ENCODE measurements at places on chromosomes 1 and 21.

GRCh38 chr1:25747046-25747719, 52.8 kb upstream of the SELENON start:
- no peak for DNase-seq

- no peak for DNase-seq
Measured at GRCh38 chr1:198612471-198613260, 26.2 kb upstream of the PTPRC start.

- no peak for DNase-seq
Measured at GRCh38 chr1:85386068-85386722, 78.8 kb downstream of the DDAH1 start.

GRCh38 chr1:36971852-36972618, 62.3 kb downstream of the GRIK3 start:
- no peak for DNase-seq

GRCh38 chr1:24390924-24391782, 22.4 kb downstream of the STPG1 start:
- peak; percentile 71 for DNase-seq

GRCh38 chr1:22250724-22251123, 107.8 kb upstream of the WNT4 start:
- DNase-seq = peak; percentile 21

GRCh38 chr21:25467896-25468295, 139.4 kb downstream of the MRPL39 start:
- no peak for DNase-seq

- DNase-seq = no peak
Measured at GRCh38 chr1:60864722-60865121, 217.6 kb upstream of the NFIA start.

- no peak for DNase-seq
Measured at GRCh38 chr1:33180226-33180910, 1.5 kb downstream of the TRIM62 start.

- no peak for DNase-seq
Measured at GRCh38 chr1:173258479-173259264, 51.5 kb upstream of the TNFSF4 start.

DNA sequence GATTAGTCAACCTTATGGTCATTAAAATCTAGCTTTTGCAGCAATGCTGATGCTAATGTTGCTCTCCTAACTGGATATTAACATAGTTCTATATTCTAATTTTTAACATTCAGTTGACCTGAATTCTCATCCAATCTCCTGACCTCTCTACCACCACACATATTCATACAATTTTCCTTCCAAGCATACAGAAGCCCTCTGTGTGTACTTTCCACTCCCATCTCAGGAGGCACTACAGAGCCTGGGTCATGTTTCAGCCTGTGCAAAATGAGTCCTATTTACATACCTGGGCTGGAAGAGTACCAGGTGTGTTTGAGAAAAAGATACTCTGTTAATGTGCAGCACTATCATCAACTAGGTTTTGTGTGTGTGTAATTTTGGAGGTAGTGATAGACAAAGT, 486.3 kb downstream of the NEGR1 start:
- DNase-seq = no peak

DNA sequence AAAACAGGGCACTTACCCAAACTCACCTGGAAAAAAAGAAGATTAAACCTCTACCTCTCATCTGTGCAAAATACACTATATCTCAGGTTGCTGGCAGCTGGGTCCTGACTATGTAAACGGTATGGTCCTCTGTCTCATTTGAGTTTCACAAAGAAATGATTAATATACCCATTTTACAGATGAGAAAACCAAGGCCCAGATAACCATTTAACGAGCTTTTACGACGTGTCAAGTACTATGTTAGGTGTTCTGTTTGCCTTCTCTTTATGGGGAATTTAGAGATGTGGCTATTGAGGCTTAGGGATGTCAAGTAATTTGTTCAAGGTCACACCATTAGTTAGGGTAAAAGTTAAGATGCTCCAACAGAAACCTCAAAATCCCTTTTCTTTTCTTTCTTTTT, 140.4 kb upstream of the USP24 start:
- no peak for DNase-seq

DNA sequence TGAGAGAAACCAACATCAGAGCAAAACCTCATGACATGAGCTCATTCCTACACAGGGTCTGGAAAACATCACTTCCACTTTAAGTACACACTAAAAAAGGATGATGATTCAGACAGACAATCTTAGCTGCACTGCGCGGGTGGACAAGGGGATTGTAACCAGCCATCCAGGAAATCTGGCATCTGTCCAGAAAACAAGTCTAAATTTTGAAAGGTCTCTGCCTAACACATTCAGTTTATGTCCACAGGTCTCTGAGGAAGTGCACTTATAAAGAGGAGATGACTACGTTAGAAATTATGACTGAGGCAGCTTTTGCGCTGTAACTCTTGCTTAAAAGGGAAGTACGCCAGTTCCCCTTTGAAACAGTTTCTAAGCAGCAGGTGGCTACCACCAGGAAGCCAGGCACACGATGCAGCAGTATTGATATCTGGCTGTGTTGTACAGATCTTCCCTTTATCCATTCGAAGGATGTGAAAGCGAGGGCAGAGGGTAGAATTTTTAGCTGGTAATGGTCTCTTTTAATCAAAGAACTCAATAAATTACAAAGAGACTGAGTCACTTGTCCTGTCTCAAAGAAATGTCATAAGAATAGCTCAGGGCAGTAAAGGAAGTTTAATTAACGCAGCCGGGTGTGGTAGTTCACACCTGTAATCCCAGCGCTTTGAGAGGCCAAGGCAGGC, 128.0 kb downstream of the SETD4 start:
- DNase-seq = peak; percentile 62

DNA sequence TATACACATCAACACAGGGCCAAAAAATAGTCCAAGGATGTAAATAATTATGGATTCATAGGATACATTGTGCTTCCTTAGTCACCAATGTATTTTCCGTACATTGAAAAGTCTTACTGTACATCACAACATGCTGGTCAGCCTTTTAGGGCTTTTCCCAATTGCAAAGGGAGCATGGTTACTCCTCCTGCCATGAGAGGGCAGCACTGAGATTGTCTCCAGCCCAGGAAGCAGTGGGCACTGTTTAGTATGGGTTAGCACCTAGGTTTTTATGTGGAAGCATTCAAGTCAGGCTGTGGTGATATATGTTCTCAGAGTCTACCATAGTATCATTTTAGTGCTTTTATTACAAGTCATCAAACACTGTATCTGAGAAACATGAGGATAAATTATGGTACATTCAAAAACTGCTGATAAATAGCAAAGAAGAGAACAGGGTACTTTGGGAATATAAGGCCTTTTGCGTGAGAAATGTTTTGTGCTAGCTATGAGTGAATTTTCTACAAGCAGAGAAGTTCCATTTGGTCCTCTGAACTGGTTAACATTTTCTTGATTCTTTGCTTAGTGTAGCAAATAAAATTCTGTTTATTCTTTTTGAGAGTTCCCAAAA, 34.0 kb downstream of the ST6GALNAC5 start:
- DNase-seq = no peak

- no peak for DNase-seq
Measured at GRCh38 chr1:204568576-204569315, 52.5 kb downstream of the MDM4 start.

- DNase-seq = no peak
Measured at GRCh38 chr1:166740668-166741276, 98.5 kb upstream of the POGK start.

GRCh38 chr1:178958491-178958890, 67.2 kb upstream of the FAM20B start:
- no peak for DNase-seq

DNA sequence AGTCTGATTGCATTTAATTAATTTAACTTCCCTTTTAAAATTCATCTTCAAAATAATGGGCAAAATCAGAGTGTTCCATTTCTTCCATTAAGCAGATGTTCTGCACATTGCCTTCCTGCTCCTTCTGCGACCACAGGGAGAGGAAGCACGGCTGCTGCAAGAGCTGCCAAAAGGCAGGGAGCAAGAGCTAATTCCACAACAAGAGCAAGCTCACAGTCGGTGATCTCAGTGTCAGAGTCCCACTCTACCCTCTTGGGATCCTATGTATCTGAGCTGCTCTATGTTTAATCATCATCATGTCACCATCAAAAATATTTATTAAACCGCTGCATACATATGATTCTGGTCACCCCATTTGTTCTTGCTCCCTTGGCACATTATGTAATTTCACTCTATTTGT, 255.3 kb upstream of the CAMK1G start:
- DNase-seq = no peak

DNA sequence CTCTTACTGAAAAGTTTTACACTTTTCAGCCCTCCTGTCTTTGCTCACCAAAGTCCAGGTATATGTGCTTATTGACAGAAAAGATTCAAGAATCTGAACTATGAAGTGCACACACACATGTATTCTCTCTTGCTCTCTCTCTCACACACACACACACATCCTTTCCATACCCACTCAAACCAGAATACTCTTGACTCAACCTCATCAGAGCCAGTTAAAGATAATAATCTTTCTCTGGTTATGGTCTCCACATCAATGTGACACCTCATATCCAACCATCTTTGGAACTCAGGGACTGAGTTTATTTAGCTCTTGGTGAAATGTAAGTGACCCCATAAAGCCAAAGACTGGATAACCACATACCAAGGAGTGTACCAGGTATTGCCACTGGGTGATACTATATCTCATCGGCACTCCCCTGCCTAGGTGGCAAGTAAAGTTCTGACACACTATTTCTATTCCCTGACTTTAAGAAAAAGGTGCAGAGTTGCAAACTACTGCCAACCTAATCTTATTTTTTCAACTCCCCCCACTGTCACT, 24.9 kb upstream of the RGS8 start:
- DNase-seq = no peak

DNA sequence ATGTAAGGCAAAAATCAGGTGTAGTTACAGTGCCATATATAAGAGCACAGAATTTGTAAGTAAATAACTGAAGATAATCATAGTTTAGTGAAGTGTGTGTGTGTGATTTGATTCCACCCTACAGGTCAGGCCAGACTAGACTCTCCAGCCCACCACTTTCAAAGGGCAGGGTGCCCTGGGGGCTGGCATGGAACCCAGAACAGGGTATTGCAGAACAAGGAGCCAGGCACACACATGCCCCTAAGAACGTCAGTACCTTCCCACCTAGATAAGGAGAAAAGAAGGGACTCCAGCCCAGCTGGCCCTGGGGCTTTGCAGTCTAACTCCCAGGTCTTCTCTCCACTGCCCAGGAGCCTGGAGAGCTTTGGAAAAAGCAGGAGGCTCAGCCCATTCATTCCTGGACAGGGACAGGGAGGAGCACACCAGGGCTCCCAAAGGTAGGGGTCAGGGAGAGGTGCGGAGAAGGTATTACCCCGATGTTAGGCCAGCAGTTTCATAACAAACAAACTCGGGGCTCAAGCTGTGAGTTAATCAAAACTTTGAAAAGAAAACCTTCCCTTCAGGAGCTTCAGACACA, 149.7 kb upstream of the VANGL1 start:
- DNase-seq = no peak

- DNase-seq = peak; percentile 69
Measured at GRCh38 chr1:24070821-24071393, 41.0 kb downstream of the MYOM3 start.

DNA sequence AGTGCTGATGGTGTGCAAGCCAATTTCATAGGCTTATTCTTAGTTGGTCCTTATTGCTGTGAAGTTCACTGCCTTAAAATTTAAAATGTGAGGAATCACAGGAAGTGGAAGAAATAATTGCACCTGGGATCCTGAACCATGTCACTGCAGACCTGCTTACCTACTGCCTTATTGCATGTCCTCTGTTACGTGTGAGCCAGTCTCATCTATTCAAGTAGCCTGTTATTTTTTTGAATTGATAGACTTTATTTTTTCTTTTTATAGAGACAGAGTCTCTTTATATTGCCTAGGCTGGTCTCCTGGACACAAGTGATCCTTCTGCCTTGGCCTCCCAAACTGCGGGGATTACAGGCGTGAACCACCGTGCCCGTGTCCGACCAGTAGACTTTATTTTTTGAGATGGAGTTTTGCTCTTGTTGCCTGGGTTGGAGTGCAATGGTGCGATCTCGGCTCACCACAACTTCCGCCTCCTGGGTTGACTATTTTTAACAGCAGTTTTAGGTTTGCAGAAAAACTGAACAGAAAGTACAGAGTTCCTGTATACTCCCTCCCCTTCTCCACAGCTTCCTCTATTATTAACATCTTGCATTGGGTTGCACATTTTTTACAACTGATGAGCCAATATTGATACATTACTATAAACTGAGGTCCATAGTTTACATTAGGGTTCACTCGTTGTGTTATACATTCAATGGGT, 14.0 kb upstream of the DISC1 start:
- DNase-seq = no peak

DNA sequence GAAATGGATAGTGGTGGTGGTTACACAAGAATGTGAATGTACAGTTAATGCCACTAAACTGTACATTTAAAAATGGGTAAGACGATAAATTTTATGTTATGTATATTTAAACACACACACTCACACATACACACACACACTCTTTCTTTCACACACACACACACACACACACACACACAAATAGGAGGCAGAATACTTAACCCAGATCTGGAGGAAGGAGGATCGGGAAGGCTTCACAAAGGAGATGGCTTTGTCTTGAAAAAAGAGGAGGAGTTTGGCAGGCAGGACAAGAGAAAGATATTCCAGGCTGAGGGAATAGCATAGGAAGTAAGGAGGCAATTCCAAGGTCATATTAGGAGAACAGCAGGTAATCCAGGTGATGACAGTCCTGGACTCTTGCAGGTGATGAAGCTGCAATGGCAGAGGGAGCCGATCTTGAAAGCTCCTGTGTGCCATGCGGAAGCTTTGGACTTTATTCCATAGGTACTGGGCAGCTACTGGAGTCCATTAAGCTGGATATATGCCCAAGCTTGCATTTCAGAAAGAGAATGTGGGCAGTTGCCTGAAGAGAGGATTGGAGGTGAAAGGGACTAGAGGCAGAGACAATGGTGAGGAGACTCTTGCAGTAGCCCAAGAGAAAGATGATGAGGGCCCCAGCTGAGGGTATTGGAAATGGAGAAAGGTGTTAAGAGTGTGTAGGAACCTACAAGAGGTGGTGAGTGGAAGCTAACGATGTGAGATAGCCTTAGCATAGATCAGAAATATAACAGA, 15.4 kb upstream of the LYST start:
- no peak for DNase-seq

GRCh38 chr1:14065486-14065885, 365.5 kb downstream of the PRDM2 start:
- no peak for DNase-seq

GRCh38 chr1:79044974-79045650, 38.6 kb upstream of the ADGRL4 start:
- DNase-seq = no peak

- DNase-seq = no peak
Measured at GRCh38 chr1:26820784-26821269, 5.7 kb upstream of the ZDHHC18 start.

DNA sequence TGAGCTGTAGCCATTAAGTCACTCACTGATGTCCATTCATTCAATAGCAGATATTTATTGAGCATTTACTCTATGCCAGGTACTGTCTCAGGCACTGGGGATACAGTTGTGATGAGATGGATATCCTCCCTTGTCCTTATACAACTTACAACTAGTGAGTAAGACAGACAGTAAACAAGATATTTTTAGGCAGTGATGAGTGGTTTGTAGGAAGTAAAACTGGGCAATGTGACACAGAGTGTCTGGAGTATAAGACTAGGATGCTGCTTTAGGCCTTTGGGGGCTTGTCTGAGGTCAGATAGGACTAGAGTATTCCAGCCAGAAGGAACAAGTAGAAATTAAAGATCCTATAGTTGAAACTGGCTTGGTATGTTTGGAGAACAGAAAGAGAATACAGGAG, 41.4 kb downstream of the NOS1AP start:
- no peak for DNase-seq

GRCh38 chr1:153984123-153984894, 1.8 kb downstream of the RAB13 start:
- no peak for DNase-seq

Measured in muscle of arm (tissue), 14 donors.